ENCODE measurements at places on chromosomes 16 and 17. TPM values are rescaled to one million over a fixed set of nuclear protein-coding genes. Genes with fewer than 3 reads are reported as not detected.

GRCh38 chr16:53458635-53459034 lies 24.4 kb downstream of the RBL2 start:
- H3K4me1 ChIP-seq: no peaks in the 10 kb centered on the region
- no peak overlapping the region for H3K4me3 ChIP-seq
- H3K27ac ChIP-seq: no peak overlapping the region
- no peak for DNase-seq
- H3K36me3 ChIP-seq: peaks cover 37% of the 10 kb centered on the region

OSBPL7 gene
- 35.9 TPM for total RNA-seq

GPT2 gene
- 52.8 TPM for total RNA-seq

GRCh38 chr17:59839651-59840328 lies 53.0 kb downstream of the TUBD1 start:
- no peak for DNase-seq
- H3K4me1 ChIP-seq: peaks cover 41% of the 10 kb centered on the region
- peak overlapping the region; percentile 88 for H3K4me3 ChIP-seq
- no peaks in the 10 kb centered on the region for H3K27me3 ChIP-seq

- H3K4me3 ChIP-seq: no peak overlapping the region
- no peak overlapping the region for H3K27ac ChIP-seq
These were observed 6.4 kb downstream of the DRC7 start for GRCh38 chr16:57700781-57701551.

XYLT1 gene
- 1.3 TPM for total RNA-seq

PRSS27 gene
- 14.8 TPM for total RNA-seq

DNA sequence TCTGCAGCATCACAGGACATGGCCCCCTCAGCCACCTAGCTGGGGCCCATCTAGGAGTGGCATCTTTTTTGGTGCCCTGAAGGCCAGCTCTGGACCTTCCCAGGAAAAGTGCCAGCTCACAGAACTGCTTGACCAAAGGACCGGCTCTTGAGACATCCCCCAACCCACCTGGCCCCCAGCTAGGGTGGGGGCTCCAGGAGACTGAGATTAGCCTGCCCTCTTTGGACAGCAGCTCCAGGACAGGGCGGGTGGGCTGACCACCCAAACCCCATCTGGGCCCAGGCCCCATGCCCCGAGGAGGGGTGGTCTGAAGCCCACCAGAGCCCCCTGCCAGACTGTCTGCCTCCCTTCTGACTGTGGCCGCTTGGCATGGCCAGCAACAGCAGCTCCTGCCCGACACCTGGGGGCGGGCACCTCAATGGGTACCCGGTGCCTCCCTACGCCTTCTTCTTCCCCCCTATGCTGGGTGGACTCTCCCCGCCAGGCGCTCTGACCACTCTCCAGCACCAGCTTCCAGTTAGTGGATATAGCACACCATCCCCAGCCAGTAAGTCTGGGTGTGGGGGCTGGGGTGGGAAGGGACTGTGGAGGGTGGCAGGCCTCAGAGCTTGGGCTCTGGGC lies 22.0 kb downstream of the RARA start:
- H3K27ac ChIP-seq: no peak overlapping the region
- no peaks in the 10 kb centered on the region for H3K36me3 ChIP-seq
- H3K4me3 ChIP-seq: no peak overlapping the region
- H3K4me1 ChIP-seq: peaks cover 36% of the 10 kb centered on the region

Data from PC-9 (cell line).